ENCODE measurements at places on chromosomes 5 and 9.

DNA sequence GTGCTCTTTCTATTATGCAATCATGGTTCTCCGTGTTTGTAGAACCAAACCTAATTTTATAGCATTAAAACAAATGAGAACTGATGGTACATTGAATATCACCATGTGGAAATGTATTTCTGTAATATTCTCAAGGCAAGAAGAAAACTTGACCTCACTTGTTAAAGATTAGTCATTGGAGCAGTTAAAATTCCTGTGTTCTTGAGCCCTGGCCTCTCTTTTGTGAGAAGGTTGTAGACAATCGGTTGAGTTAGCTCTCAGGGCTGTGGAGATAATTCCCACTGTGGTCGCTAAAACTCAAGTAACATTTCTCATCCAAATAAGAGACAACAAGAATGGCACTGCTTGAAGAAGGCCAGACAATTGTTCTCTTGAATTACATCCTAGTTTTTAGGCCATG is 216.0 kb upstream of the KLF4 start:
- no peak for DNase-seq

GRCh38 chr5:146662229-146662628 is 146.2 kb upstream of the GPR151 start:
- DNase-seq: peak; percentile 74

- no peak for DNase-seq
These were observed 96.5 kb downstream of the TLE1 start for GRCh38 chr9:81592887-81593266.

DNA sequence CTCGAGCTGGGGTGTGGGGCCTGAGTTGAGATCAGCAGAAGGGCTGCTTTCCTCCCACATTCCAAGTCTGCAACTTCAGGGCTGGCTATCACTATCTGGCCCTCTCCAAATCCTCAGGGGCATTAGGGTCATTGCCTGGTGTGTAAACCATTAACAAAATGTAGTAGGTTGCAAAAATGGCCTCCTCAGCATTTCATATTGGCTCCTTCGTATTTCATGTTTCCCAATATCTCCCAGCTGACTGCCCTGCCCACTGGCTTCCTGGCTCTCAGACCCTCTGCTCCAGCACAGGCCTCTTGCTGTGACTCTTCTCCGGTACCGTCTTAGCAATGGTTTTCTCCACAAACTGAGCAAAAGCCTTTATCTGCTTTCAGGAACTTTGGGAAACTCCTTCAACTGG is 113.8 kb downstream of the GADD45G start:
- DNase-seq: no peak

DNA sequence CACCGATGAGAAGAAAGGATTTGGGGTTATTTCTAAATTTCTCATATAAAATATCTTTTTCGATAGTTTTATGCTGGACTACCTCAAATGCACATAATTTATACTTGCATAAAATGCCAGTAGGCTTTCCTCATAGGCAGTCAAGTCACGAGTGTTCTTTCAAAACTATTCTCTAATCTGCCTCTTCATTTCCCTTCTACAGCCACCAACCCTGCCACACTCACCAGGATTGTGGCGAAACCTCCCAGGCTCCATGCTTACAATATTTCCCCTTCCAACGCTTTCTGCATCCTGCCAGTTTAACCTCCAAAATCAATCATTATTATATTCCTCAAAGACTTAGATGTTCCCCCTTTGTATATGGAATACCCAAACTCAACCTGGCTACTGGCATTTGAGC is 65.4 kb downstream of the FRMD3 start:
- DNase-seq: no peak

DNA sequence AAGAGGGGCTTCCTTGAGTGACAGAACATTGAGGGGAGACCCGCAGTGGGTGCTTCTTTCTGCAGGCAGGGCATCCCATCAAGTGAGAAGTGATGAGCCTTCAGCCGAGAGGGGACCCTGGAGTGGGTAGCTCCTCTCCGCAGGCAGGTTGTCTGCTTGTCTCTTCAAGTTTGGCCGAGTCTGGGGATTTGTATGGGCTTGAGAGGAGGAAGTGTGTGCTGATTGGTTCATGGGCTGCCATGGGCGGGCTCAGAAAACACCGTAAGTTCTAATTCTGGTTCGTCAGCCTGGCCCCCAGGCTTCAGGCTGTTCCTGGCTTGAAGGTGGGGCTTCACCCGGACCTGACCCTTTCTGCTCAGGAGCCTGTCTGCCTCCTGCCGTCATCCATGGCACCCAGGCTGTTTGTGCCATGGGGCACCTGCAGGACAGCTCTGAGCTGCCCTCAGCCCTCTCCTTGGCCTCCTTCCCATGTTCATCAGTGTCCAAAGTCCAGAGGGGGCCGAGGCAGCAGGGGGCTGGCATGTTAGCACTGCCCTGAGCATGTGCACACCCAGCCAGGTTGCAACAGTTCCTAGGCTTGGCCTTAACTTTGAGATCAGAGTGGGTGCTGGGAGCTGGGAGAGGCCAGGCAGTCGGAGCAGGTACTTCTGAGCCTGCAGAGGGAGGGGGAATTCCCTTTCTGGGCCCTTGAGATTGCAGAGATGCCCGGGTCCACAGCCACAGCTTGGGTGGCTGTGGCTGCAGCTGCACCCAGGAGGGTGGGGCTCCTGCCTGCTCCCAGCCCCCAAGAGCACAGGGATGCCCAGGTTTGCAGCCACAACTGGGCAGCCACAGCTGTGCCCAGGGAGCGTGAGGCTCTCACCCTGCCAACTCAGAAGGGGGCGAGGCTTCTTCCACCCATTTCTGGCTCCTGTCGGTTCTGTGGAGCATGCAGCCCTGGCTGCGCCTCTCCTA is 13.5 kb upstream of the DHFR start:
- no peak for DNase-seq

GRCh38 chr9:81032030-81032572 is 657.2 kb downstream of the TLE1 start:
- DNase-seq: peak; percentile 57

DNA sequence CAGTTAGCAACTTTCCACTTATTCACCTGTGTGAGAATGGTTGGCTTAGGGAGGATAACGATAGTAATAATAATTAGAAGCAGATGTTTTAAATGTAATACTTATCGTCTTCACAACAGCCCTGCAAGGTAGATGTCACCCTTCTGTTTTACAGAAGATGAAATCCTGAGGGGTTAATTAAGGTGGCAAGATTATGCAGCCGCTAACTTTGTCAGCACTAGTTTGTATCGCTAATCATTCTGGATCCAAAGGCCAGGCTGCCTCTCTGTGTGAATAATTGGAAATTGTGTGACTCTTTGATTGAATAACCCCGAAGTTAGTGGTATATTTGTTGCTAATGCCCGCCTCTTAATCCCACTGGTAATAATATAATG is 635 bp downstream of the IFT74 start:
- no peak for DNase-seq

GRCh38 chr5:77920359-77921058 is 144.4 kb upstream of the TBCA start:
- DNase-seq: no peak

GRCh38 chr5:137201876-137202275 is 297.2 kb downstream of the SPOCK1 start:
- peak; percentile 8 for DNase-seq

Data from PC-3 (cell line).